Stimulated activated CD8-positive, alpha-beta memory T cell treated with anti-CD3 and anti-CD28 coated beads, Interleukin-15, amount 100 ng/mL, for 24 hours (primary cell): ENCODE measurements at places on chromosomes 6 and 20.

- DNase-seq: no peak
Observed at GRCh38 chr6:5540370-5540769, 279.1 kb downstream of the FARS2 start.

DNA sequence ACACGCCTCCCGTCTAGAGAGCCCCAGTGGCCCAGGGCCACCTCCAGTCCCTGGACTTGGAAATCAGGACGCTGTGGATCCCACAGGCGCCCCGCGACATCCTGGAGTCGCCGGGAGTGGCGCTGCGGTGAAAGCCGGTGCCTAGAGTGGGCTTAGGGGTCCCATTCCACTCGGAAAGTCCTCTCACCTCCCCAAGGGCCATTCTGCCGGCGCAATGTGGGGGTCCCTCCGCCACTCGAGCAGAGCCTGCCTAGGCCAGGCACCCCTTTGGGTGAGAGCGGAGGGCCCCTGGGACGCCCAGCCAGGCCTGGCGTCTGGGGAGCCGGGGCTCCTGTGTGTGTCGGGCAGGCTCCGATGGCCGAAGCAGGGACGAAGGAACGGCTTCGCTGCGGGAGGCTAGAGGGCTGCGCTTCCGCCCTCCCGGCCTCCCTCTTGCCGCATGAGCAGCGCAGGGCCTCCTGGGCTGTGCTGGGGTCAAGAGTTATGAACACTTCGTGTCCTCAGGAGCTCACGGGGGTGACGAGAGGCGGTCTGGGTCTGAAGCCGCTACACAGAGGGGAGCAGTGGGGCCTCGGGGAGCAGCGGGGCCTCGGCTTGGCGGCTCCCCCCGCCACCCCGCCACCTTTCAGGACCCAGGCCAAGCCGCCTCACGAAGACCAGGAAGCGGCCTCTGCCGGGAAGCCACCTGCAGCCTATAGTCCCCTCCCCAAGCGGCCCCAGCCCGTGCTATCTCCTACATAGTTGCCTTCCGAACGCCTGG is 13.6 kb downstream of the POU3F2 start:
- no peak for DNase-seq

DNA sequence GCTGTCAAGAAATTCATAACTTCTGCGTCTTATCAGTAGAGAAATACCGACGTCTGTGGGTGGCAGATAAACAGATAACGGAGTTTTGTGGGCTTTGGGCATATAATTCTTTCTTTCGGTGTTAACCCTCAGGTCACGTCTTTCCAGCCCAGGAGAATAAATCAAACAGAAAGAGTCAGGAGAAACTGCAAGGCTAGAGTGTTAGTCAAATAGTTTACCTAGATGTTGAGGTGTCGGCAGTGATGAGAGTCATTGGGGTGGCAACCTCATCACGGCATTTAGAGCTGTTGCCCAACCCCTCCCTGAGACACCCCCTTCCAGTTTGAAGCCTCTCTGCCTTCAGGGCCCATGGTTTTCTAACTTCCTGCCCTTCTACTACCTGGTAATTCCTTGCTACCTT is 49.5 kb downstream of the ADTRP start:
- DNase-seq: no peak

- no peak for DNase-seq
Observed at GRCh38 chr6:161353208-161353613, 79.3 kb upstream of the AGPAT4 start.

DNA sequence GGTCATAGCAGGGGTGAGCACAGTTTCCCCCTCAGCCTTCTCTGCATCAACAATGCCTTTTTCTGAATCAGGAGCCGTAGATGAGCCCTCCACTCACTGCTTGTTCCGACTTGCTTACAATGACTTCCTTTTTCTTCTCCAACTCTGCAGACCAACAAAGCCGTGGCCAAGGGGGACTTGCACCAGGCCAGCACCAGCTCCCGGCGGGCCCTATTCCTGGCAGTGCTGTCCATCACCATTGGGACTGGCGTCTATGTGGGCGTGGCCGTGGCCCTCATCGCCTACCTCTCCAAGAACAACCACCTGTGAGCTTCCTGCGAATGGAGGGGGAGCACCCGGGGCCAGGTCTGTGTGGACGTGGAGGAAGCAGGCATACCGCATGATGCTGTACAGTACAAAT is 195.8 kb downstream of the SYNDIG1 start:
- DNase-seq: no peak

DNA sequence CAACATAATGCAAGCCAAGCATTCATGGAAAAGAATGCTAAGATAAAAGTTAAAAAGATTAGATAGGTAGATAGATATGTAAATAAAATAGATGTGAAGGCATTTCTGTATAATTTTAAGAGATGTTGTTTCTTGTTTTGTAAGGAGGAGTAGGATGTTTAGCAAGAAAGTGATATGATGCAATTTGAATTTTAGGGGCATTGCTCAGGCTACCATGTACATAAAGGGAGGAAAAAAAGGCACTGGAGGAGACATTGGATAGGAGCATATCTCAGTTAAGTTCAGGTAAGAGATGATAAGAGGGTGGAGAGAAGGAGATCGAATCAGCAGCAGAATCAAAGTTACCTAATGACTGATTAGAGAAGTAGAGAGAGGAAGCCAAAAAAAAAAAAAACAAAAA is 194.7 kb downstream of the TENT5A start:
- no peak for DNase-seq
